HAP-1 (cell line): ENCODE measurements at places on chromosomes 7 and 10.
A peak's percentile ranks its signal among the peaks of the same experiment; 100 is the strongest.

DNA sequence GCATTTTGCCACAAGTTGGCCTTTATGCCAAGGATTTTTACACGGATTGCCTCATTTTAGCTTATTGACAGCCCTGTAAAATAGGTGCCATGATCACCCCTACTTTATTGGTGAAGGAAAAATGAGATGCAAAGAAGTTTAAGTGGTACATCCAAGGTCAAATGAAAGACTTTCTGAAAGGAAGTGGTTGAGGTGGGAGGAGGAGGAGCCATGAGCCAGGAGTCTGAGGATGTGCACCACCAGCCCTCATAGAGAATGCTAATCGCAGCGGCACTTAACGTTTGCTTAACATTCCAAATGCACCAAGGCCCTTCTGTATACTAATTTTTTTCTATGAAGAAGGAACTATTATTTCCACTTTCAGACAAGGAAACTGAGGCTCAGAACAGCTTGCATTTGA is 31.0 kb upstream of the LRRC18 start:
- no peak for DNase-seq

DNA sequence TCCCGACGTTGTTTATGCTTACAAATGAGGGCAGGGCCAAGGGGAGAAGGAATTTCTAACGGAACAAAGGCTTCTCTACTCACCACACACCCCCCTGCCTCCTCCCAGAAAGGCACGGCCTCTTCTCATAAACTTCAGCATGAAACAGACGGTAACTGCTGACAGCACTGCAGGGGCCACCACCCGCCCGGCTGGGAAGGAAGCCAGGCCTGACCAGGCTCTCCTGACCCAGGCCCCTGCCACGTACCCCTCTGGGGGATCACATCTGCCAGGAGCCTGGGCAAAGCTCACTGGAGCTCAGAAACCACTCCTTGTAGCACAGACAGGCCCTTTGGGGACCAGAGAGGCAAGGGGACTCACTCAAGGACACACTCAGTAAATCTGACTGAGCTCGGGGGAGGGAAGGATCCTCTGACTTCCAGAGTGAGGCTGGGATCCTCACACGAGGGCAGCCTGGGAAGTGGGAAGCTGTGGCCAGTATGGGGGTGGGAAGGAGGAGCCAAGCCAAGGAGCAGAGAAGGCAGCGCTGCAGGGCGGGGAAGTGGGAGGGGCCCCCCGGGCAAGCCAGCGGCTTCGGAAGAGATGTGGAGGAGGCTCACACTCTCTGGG is 46.1 kb downstream of the ZCCHC24 start:
- peak; percentile 13 for DNase-seq

GRCh38 chr10:130935897-130936550 is 375.5 kb downstream of the TCERG1L start:
- no peak for DNase-seq

DNA sequence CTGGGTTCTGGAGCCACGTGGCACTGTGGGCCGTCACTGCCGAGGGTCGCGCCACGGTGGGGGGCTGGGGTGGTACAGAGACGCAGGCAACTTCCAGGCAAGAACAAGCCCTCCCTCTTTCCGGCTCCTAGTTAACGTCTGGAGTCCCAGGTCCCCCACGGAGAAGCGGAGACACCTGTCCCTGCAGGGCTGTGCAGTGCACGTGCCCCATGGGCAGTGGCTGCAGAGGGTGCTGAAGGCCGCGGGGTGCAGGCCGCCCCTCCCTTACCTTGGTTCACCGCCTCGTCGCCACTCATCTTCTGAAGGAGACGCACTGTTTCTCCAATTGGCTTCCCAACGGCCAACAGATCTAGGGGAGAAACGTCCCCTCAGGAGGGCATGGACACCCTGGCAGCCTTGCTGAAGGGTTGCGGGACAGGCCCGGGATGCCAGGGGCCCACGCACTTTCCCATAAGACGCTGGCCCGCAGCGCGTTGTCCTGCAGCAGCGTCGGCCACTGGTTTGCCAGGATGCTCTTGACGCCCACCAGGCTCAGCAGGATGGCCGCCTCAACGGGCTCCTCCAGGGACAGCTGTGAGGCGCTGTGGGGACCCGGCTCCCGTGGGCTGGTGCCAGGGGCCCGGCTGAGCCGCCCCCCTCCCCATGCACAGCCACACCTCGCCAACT is 24.3 kb upstream of the NKX6-2 start:
- DNase-seq: no peak

- DNase-seq: no peak
Measured at GRCh38 chr7:25646726-25647413, 418.6 kb upstream of the NPVF start.

GRCh38 chr7:19713676-19714075 is 4.8 kb upstream of the POLR1F start:
- DNase-seq: peak; percentile 60

GRCh38 chr7:30929686-30930085 is 18.0 kb downstream of the AQP1 start:
- no peak for DNase-seq

- DNase-seq: peak; percentile 80
Measured at GRCh38 chr10:21078410-21079329, 181.6 kb upstream of the NEBL start.

DNA sequence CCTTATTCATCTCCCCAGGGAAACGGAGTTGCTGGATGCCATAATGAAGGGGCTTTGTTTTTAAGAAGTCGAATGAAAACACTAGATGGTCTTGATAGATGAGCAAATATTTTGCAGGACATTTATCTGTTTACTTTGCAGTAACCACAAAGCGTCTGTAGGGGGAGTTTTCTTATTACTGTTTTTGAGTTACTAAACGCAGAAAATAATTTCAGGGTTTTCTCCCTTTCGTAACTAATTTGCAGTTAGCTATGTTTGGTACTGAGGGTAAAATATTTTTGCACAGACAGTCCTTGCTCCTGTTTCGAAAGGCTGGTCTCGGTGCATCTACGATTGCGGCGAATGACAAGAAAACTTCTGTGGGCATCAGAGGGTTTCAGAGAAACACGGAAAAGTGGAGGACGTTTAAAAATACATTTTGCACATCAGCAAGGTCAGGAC is 505.6 kb upstream of the MKI67 start:
- DNase-seq: no peak

GRCh38 chr7:121605317-121605680 is 209.2 kb upstream of the FAM3C start:
- no peak for DNase-seq

DNA sequence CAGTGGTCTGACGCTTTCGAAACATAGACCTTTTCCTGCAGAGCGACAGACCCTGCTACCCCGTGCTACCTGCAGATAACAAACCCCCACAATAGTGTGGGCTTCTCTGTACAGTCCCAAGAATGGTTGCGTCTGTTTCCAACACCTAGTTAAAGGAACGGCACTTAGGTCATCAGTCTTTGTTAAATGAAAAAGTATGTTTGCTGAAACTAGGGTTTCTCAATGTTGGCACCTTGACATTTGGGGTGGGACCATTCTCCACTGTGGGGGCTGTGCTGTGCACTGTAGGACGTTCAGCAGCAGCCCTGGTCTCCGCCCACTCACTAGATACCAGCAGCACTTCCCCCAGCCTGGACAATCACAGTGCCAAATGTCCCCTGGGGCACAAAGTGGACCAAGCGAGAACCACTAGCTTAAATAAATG is 13.7 kb downstream of the TECTB start:
- DNase-seq: no peak

DNA sequence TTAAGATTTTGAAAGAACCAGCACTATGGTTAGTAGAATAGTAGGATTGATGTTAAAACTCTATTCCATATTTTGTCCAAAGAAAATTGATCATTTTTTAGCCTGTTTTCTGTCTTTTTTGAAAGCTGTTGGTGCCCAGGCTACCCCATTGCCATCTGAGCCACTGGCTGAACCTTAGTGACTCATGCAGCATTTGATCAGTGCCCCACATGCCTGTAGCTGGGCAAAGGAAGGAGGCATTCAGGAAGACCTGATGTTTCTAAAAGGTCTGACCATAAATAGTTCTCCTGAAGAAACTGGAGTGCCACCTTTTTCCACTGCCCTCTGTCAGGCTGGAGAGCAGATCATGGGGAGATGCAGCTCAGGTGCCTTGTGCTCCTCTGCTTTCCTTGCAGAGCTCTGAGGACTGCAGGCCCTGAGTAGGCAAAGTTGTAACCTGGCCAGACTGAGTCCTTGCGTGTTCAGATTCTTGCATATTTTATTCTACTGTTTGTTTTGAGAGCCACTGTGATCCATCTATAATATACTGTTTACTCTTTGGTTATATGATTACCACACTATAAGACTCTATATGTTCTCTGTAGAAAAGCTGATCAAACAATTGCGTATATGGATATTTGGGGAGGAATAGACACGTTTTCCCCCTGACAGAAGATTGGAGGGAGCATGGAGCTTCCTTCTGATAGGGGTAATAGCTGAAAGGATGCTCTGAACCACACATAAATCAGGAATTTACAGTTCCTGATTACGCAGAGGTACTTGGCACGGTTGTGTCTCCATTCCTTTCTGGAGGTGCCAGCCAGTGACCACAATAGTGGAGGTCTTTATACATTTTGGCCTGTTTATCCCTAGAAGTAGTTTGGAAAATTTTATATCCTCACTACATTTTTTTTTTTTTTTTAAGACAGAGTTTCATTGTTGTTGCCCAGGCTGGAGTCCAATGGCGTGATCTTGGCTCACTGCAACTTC is 48.9 kb upstream of the GJD4 start:
- DNase-seq: no peak

DNA sequence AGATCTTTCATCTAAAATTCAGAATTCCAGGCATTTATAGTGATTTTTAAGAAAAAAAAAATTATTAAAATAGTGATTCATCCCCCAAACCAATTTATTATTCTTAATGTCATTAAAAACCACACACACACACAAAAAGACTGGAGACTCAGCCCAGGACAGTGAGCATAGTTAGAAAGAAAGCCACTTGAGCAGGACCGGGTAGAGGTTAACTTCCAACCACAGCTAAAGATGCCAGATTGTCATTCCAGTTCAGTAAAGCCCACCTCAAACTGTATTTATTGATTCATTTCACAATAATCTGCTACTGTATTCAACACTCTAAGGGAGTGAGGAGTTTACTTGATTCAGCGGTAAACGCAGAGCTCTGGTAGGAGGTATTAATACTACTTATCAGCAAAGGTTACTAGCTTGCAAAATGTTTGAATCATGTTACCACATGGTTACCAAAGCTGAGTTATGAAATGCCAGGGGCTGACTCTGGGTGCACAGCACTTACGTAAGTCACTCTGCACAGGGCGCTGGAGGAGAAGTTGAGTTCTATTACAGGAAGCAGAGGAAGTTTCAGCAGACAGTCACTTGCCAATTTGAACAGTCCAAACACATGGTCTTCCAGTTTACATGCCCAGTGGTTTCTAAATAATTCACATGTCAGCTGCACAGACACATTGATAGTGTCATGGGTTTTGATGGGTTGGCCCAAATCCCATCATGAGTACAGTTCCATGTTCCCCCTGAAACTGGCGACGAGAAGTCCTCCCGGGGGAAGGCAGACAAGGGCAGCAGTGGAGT is 64.6 kb downstream of the KLF6 start:
- no peak for DNase-seq

GRCh38 chr10:57338823-57339558 is 928.7 kb downstream of the IPMK start:
- DNase-seq: peak; percentile 62

- no peak for DNase-seq
Measured at GRCh38 chr7:84971360-84971759, 215.5 kb downstream of the SEMA3D start.

DNA sequence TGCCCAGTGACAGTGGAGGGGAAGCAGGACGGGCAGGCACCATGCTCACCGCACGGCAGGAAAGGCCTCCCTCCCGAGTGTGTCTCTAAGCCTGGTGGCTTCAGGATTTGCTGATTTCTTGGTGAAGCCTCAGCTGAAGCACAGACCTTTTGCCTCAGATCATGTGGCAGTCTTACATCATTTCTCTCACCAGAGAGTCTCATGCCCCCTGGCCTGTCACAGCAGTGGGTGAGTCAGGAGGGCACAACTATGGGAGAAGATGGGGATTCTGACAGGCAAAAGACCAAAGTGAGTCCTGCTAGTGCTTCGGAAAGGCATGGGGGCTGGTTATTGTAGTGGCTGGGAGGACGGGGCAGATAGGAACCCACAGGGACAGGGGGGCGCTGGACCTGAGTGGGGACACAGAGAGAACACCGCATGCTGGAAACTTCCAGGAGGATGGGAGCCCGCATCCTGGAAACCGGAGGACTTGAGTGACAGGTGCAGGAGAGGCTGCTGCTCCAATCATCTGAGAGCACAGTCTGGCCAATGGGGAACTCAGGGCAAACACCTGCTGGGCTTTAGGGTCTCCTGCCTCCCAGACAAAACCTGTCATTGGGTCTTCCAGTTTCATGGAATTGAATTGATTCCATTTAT is 166.8 kb downstream of the ADARB2 start:
- no peak for DNase-seq

- no peak for DNase-seq
Measured at GRCh38 chr7:101399759-101400158, 37.1 kb downstream of the COL26A1 start.
